ENCODE measurements at places on chromosomes 11 and 22.

- H3K4me3 ChIP-seq: no peak overlapping the region
- no peak overlapping the region for H3K27ac ChIP-seq
- no peaks in the 10 kb centered on the region for H3K36me3 ChIP-seq
- H3K27me3 ChIP-seq: peaks cover 11% of the 10 kb centered on the region
- peaks cover 2% of the 10 kb centered on the region for H3K4me1 ChIP-seq
Observed at GRCh38 chr11:36061471-36061870, 117.6 kb downstream of the LDLRAD3 start.

GRCh38 chr11:22626573-22627239 is 1.1 kb upstream of the FANCF start:
- peaks cover 34% of the 10 kb centered on the region for H3K4me1 ChIP-seq
- peak overlapping the region; percentile 99 for H3K27ac ChIP-seq
- DNase-seq: no peak
- H3K4me3 ChIP-seq: peak overlapping the region; percentile 100
- peaks cover 23% of the 10 kb centered on the region for H3K36me3 ChIP-seq
- no peaks in the 10 kb centered on the region for H3K27me3 ChIP-seq

DNA sequence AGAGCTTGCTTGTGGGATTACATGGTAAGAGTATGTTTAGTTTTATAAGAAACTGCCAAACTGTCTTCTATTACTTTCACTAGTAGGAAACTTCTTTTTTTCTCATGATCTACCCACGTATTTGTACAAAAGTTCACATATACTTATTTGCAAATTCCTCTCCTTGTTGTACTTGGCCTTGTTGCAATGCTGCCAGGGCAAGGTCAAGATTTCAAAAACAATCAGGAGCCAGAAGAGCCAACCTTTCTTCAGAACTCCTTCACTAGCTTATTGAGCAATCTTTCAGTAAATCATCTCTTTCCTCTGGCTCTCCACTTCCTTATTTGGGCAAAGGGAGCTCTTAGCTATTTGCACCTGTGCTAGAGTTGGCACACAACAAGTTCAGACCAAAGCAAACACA is 9.7 kb downstream of the SRSF8 start:
- H3K4me1 ChIP-seq: peaks cover 8% of the 10 kb centered on the region
- peaks cover 6% of the 10 kb centered on the region for H3K36me3 ChIP-seq
- DNase-seq: no peak
- H3K27me3 ChIP-seq: no peaks in the 10 kb centered on the region
- no peak overlapping the region for H3K4me3 ChIP-seq

DNA sequence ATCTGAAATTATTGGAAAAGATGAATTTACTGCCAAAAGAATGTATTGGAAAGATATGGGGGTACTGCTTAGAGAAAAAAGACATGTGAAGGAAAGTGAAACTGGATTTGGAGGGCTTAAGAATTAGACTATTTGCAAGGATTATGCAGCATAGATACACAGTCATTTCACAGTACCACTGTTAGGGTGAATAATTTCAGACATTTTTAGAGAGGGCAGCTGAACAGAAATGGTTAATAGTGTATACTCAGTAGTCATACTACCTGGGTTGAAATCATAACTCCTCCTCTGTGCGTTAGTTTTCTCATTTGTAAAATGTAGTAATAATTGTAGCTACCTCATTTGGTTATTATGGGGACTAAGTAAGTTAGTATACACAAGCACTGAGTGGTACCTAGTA is 33.0 kb downstream of the GAS2 start:
- no peak for DNase-seq
- H3K27me3 ChIP-seq: peaks cover 3% of the 10 kb centered on the region
- H3K36me3 ChIP-seq: no peaks in the 10 kb centered on the region
- no peak overlapping the region for H3K4me3 ChIP-seq

DNA sequence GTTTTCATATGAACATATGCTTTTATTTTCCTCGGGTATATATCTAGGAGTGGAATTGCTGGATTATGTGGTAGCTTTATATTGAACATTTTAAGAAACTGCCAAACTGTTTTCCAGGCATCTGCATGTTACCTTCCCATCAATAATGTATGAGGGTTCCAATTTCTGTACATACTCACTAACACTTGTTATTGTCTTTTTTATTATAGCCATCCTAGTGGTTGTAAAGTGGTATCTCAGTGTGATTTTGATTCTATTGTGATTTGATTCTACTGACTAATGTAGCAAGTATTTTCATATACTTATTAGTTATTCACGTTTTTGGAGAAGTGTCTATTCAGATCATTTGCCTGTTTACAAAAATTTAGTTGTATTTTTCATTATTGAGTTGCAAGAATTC is 2.0 kb downstream of the ANO5 start:
- H3K36me3 ChIP-seq: no peaks in the 10 kb centered on the region
- H3K4me3 ChIP-seq: no peak overlapping the region
- H3K4me1 ChIP-seq: peaks cover 13% of the 10 kb centered on the region

GRCh38 chr22:35102663-35103062 is 36.7 kb downstream of the ISX start:
- H3K27me3 ChIP-seq: peaks cover 21% of the 10 kb centered on the region
- no peaks in the 10 kb centered on the region for H3K36me3 ChIP-seq
- DNase-seq: no peak
- no peak overlapping the region for H3K27ac ChIP-seq
- H3K4me3 ChIP-seq: no peak overlapping the region

DNA sequence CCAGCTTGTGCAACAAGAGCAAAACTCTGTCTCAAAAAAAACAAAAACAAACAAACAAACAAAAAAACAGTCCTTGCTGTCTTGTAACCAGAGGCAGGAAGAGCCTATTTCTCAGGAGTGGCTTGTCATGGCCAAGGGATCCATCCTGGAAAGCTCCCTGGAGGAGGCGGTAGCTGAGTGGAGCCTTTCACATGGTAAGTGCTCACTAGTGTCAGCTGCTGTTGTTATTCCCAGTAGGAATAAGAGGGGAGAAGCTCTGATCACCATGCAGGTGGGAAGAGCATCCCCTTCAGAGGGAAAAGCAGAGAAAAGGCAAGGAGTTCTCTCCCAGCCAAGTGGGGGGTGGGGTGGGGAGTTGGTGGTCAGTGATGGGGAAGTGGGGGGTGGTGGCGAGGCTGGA is 54.6 kb upstream of the WNT7B start:
- no peak for DNase-seq
- H3K27me3 ChIP-seq: peaks cover 14% of the 10 kb centered on the region
- no peak overlapping the region for H3K27ac ChIP-seq
- no peaks in the 10 kb centered on the region for H3K36me3 ChIP-seq
- H3K4me3 ChIP-seq: no peak overlapping the region

DNA sequence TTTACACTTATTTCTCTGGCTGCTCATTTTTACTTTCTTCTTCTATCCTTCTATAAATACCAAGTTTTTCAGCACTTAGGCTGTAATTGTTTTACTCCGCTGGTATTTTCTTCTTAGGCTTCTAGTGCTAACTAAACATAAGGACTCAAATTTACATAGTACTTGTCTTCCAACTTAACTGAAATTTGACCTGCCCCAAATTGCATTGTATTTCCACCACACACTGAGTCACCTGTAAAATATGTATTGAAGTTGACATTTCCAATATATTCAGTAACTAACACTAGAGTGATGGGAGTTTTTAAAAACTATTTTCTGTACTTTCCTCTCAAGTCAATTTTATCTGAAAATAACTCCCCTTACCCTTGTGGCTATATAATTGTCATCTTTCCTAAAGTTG is 1794.1 kb upstream of the RAG2 start:
- no peaks in the 10 kb centered on the region for H3K27me3 ChIP-seq
- H3K4me1 ChIP-seq: no peaks in the 10 kb centered on the region
- no peaks in the 10 kb centered on the region for H3K36me3 ChIP-seq
- DNase-seq: no peak
- H3K4me3 ChIP-seq: no peak overlapping the region

DNA sequence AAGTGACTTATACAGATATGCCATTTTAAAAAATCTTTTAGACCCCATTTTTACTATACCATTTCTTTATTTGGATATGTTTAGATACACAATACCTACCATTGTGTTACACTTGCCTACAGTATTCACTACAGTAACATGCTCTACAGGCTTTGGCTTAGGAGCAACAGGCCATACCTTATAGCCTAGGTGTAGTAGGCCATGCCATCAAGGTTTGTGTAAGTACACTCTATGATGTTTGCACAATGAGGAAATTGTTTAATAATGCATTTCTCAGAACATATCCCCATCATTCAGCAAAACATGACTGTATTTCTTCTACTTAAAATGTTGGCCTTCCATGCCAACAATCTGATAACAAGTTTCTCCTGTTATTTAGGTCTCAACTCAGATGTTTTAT is 1559.5 kb upstream of the TENM4 start:
- DNase-seq: no peak
- H3K27ac ChIP-seq: no peak overlapping the region
- no peaks in the 10 kb centered on the region for H3K27me3 ChIP-seq
- H3K36me3 ChIP-seq: no peaks in the 10 kb centered on the region

DNA sequence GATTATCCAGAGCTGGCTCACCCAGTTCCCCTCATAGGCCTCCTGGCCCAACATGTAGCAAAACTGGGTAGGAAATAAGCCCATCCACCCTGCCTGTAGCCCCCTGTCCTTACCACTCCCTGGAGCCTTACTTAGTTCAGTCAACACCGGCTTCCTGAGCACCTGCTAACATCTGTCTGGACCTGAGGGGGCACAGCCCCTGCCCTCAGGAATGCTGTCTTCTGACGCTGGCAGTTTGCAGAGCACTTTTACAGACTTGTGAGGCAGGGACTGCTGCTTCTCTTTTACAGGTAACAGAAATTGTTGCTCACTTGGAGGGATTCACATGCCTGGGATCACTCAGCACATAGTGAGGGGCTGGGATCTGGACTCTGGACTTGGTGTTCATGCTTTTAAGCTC is 152.0 kb upstream of the TBCEL start:
- no peak overlapping the region for H3K4me3 ChIP-seq
- H3K27ac ChIP-seq: no peak overlapping the region
- H3K36me3 ChIP-seq: no peaks in the 10 kb centered on the region
- peaks cover 31% of the 10 kb centered on the region for H3K27me3 ChIP-seq
- no peak for DNase-seq

- H3K36me3 ChIP-seq: no peaks in the 10 kb centered on the region
- H3K27me3 ChIP-seq: peaks cover 43% of the 10 kb centered on the region
- peak overlapping the region; percentile 37 for H3K27ac ChIP-seq
- peak; percentile 65 for DNase-seq
- H3K4me3 ChIP-seq: peak overlapping the region; percentile 89
Observed at GRCh38 chr11:119356349-119357031, 10.0 kb upstream of the MFRP start.

- peaks cover 26% of the 10 kb centered on the region for H3K4me1 ChIP-seq
- H3K27ac ChIP-seq: no peak overlapping the region
- H3K36me3 ChIP-seq: no peaks in the 10 kb centered on the region
- peaks cover 68% of the 10 kb centered on the region for H3K27me3 ChIP-seq
- no peak for DNase-seq
Observed at GRCh38 chr11:14969901-14970323, 2.2 kb downstream of the CALCA start.

DNA sequence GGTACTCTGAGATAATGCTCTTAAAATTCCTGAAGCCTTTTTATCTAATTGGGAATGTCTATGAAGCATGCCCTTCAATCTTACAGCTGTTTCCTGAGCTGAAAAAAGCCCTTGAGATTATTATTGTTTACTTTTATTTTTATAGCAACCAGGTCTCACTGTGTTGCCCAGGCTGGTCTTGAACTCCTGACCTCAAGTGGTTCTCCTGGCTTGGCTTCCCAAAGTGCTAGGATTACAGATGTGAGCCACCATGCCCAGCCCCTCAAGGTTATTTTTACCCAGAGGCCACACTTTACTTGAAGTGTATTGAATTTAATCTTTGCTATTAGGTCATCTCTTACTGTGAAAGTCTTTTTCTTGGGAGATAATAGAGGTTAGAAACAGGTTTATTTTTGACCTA is 7.0 kb upstream of the SWAP70 start:
- no peak overlapping the region for H3K27ac ChIP-seq
- H3K27me3 ChIP-seq: no peaks in the 10 kb centered on the region
- H3K36me3 ChIP-seq: no peaks in the 10 kb centered on the region
- no peak overlapping the region for H3K4me3 ChIP-seq
- DNase-seq: no peak

DNA sequence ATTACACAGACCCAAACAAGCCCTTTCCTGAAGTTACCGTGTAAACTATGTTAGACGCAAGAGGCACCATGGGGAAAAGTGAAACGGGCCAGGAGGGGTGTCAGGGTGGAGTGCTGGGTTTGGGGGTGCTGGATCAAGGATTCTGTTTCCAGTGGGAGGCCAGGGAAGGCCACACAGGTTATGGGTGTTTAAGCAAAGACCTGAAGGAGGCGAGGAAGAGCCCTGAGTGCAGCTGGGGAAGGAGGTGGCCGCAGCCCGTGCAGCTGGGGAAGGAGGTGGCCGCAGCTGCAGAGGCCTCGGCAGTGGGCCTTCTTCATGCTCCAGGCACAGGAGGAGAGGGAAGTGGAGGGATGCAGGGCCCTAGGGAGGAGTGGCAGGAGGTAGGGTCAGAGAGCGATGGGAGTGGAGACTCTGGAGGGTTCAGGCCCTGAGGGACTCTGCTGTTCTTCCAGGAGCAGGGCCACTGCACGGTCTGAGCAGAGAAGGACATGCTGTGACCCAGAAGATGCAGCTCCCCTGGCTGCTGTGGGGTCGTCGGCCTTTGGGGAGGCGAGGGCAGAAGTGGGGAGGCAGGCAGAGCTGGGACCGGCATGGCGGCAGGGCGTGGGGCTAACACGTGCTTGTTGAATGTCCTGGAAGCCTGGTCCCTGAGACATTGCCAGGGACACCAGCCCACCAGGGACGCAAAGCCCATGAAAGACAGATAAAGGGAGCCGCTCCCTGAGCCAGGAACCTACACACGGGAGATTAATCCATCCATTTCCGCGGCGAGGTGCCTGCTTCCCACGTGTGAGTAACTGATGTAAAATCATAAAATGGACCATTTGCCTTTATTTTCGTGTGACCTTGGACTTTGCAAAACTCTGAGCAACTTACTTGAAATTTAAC is 1049.1 kb downstream of the BRD1 start:
- H3K4me1 ChIP-seq: no peaks in the 10 kb centered on the region
- H3K27ac ChIP-seq: no peak overlapping the region
- H3K36me3 ChIP-seq: no peaks in the 10 kb centered on the region
- H3K27me3 ChIP-seq: no peaks in the 10 kb centered on the region
- H3K4me3 ChIP-seq: no peak overlapping the region

DNA sequence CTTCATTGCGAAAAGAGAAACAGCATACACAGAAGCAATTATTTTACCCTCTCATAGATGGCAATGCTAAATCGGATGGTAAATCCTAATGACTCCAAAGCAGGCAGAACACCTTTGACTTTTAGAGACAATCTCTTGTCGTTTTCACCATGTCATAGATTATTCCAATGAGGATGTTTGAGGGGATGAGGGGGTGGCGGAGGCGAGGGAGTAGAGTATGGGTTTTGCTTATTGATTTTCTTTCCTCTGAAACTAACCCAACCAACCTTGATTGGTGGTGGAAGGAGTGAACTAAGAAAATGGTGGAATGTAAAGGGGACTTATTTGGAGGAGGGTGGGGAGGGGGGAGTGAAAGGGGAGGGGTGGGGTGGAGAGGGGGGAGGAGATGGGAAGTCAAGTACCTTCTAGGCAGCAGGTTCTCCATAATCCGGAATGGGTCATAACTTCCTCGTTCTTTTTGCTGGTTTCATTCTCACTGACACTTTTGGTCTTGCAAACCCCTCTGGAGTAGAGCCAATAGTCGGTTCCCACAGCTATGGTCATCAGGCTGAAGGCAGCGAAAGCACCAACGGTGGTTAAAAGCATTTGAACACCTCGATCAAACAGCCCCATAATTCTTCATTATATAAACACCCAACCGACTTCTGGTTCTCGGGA is 1.5 kb downstream of the CACNG2 start:
- DNase-seq: no peak
- H3K4me1 ChIP-seq: peaks cover 4% of the 10 kb centered on the region
- no peaks in the 10 kb centered on the region for H3K36me3 ChIP-seq
- peaks cover 49% of the 10 kb centered on the region for H3K27me3 ChIP-seq
- H3K27ac ChIP-seq: no peak overlapping the region
- H3K4me3 ChIP-seq: no peak overlapping the region

- no peaks in the 10 kb centered on the region for H3K27me3 ChIP-seq
- H3K36me3 ChIP-seq: no peaks in the 10 kb centered on the region
- no peak overlapping the region for H3K27ac ChIP-seq
- no peak overlapping the region for H3K4me3 ChIP-seq
Observed at GRCh38 chr22:20282901-20283673, 15.0 kb upstream of the RTN4R start.
